ENCODE measurements at places on chromosomes 3 and 15.

- no peak for DNase-seq
These were observed 13.4 kb downstream of the WDR48 start for GRCh38 chr3:39065197-39065596.

- no peak for DNase-seq
These were observed 36.8 kb downstream of the MTMR10 start for GRCh38 chr15:30954674-30955073.

- DNase-seq: no peak
These were observed 633.7 kb downstream of the MECOM start for GRCh38 chr3:169029674-169030285.

DNA sequence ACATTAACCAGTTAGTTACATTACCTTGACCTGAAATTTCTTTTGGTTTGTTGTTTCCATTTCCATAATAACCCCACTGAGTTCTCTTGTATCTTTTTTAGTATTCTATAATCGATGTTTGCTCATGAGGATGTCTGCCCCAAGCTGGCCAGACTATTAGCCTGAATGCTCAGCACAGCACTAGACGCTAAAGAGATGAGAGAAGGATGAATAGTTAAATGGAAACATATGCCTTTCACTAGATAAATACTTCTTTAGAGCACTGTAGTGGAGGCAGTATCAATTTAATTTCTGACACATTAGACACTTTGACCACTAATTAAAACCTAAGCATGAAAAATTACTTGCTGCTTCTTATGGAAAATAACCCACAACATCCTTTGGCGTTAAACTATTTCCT is 654.9 kb upstream of the KCNMB2 start:
- no peak for DNase-seq

GRCh38 chr3:141915016-141915415 is 38.6 kb downstream of the ATP1B3 start:
- no peak for DNase-seq

DNA sequence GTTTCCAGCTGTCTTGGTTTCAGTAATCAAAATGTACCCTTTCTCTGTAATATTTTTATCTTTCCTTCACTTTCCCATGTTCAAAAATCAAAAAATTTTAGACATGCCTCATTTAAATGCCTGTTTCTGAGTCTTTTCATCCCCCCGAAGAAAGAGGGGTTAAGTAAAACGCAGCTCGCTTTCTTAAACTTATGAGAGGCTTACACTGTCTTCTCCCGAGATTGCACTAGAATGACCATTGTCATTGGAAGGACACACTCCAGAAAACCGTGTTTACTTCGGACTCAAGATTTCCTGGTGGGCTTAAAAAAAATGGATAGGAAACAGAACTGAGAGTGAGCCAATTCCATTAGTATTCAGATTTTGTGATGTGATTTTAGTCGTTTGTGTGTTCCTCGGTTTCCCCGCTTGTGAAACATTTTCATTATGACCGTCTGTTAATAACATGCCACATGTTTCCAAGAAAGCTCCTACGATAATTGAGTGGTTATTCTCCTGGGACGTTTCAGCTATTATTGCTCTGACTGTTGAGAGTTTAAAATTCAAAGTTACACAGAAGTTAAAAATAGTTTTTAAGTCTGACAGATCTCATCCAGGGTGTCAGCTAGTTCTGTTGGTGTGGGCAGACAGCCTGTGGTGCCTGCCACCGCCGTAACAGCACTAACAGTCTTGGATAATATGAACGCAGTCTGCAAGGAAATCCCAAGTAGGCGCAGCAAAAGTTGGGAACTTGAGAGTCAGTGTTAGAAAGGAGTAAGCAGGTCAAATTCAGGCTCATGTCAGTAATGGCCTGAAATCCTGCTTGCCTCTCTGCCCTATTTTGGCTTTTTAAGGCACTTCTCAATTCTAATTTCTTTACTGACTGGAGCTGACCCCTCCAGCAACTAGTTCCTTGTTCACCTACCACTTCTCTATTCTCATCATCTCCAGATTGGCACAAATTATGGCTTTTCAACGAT is 1.5 kb downstream of the CRYBG3 start:
- no peak for DNase-seq

DNA sequence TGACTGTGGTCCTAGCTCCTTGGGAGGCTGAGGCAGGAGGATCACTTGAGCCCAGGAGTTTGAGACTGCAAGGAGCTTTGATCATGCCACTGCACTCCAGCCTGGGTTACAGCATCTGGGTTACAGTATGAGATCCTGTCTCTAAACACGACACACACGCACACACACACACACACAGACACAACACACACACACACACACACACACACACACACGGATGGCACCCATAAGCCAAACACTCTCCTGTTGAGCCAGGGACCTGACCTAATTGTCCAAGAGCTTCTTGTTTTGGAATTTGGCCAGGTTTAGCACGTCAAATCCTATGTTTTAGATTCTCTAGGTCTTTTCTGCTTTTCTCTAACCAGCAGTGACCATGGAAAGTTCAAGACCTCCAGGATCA is 26.8 kb downstream of the EID1 start:
- no peak for DNase-seq

GRCh38 chr15:54571576-54571975 is 593.3 kb downstream of the UNC13C start:
- DNase-seq: no peak

- peak; percentile 52 for DNase-seq
These were observed 478.9 kb upstream of the TBL1XR1 start for GRCh38 chr3:177676148-177676547.

- DNase-seq: no peak
These were observed 152.4 kb downstream of the PGPEP1L start for GRCh38 chr15:98855067-98855814.

DNA sequence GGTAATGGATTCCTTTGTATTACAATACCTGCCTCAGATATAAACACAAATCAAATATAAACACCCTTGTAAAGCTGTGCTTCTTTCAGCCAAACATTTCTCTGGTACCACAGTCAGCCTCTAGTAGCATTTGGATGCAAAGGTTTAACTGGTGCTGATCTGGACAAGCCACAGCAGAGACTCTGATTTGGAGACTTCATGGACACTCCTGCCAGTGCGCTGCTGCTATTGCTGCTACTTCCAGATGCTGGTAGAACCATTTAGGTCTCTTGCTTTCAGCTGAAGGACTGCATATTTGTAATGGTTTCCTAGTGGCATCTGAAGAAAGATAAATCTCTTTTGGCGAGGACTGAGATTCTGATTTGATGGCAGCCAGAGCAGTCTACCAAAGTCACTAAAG is 36.9 kb downstream of the NCK1 start:
- DNase-seq: no peak

- DNase-seq: no peak
These were observed 59.1 kb upstream of the RASA2 start for GRCh38 chr3:141427764-141428163.

DNA sequence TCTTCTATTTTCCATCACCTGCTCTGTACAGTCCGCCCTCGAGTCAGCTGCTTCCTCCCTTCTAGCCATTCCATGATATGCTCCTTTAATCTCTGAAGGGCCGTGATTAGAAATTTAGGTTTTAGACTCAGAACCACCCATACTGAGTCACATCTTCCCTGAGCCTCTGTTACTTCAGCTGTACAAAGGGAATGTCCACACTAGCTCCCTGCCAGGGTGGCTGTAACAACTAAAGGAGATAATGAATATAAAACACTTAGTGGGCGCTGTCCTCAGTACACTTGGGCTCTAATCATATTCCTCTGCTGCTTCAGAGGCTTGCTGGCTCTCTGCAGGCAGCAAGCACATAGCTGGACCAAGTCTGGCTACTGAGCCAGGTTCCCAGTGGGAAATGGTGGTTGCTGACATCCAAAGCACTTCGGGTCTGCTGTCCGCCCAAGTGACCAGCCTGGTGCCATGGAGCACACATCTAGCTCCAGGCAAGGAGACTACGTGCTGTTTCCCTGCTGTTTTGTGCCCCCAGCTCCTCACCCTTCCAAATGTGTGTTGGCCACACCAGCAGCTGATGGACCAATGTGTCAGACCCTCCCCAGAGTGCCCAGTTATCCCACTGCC is 901 bp upstream of the CHST14 start:
- DNase-seq: no peak

DNA sequence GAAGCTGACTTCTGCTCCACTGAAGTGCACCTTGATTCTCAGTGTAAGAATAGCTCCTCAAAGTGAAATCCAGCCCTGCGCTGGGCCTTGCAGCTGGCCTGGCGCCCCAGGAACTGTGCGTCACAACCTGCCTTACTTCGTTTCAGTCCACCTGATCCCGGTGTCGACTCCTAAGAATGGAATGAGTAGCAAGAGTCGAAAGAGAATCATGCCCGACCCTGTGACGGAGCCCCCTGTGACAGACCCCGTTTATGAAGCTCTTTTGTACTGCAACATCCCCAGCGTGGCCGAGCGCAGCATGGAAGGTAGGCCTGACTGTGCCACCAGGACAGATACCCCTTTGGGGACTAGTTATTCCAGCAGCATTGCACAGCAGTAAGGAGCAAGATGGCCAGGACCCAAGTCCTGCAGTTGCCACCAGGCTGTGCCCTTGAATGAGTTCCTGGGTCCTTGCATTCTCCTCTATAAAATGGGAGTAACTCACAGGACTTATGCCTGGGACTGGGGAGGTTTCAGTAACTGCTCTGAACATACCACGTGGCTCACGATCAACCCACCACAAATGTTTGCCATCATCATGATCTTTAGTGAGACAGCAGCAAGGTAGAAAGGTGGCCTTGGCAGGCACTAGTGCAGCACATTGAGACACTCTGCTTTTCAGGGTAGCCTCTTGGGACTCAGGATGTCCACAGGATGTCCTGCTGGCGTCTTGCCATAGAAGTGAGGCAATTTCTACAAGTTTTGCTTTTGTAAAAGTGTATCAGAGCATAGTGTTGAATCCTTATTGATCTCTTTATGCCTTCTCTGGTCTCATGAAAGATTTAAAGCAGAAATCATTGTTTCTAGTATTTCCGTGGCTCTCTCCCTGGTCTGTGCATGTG is 46.8 kb downstream of the PXYLP1 start:
- DNase-seq: no peak

GRCh38 chr3:68088636-68089035 is 434.2 kb upstream of the SUCLG2 start:
- no peak for DNase-seq

- no peak for DNase-seq
These were observed 168.7 kb upstream of the STAC start for GRCh38 chr3:36211652-36211999.

- no peak for DNase-seq
These were observed 23.0 kb downstream of the MKRN2 start for GRCh38 chr3:12579905-12580304.

DNA sequence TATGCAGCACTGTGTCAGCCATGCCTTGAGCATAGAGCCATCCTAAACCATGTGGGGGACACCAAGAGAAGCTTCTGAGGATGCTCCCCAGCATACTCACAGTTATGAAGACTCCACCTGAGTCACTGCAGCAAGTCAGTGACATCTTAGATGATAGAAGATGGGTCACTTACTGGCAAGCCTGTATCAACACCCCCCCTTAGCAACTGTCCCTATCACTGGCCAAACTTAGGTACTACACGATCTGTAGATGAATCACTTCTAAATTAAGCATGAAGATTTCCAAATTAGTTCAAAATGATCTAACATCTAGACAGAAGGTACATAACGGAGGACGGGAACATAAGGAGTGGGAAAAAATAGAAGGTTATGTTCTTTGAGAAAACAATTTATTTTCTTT is 13.2 kb upstream of the LMCD1 start:
- DNase-seq: no peak

DNA sequence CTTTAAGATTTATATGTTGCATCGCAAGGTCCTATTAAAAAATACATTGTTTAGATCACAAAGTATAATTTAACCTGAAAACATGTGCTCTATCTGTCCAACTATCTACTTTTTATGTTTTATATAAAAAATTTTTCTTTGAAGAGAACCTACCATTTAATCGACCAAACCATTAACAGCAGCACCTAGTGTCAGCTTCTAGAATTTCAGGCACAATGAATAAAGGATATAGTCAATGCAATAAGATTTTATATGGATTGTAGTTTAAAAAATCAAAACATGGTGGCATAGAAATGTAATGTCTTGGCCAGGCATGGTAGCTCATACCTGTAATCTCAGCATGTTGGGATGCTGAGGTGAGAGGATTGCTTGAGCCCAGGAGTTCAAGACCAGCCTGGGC is 313.7 kb downstream of the GAP43 start:
- no peak for DNase-seq

- DNase-seq: peak; percentile 37
These were observed 25.9 kb upstream of the CXCR6 start for GRCh38 chr3:45917146-45917898.

DNA sequence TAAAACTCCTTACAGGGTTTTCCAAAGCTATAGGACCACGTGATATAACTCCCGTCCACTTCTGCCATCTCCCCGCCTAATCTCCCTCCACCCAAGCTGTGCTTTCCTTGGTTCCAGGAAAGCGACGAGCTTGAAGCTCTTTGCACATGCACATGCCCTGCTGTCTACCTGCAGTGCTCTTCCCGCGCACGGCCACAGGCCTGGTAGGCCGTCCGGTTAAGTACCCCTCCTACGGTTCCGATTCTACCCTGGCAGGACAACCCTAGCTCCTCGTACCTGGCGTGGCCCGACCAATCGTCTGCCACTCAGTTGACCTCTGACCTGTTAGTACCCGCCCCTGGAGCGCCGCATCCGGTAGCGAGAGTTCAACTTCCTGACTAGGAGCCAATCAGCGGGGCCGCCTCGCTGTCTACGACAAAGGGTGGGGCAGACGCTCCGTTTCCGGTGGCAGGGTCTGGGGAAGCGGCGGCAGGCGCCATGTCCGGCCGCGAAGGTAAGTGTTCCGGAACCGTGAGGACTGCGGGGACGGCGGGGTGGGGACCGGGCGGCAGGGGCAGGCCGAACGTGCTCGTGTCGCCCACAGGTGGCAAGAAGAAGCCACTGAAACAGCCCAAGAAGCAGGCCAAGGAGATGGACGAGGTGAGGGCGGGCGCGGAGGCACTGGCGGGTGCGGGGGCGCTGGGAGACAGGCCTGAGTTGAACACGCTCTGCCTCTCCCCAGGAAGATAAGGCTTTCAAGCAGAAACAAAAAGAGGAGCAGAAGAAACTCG is at the start of the genes CCDC51 and TMA7:
TSS of gene CCDC51 (minus strand) at position 300 of the 770 bp plus-strand sequence. CDS start 4,991 bp downstream, outside the sequence.
TSS of gene TMA7 (plus strand) at position 438 of the 770 bp plus-strand sequence. CDS start at position 478, 40 bp downstream.
- DNase-seq: peak; percentile 91

DNA sequence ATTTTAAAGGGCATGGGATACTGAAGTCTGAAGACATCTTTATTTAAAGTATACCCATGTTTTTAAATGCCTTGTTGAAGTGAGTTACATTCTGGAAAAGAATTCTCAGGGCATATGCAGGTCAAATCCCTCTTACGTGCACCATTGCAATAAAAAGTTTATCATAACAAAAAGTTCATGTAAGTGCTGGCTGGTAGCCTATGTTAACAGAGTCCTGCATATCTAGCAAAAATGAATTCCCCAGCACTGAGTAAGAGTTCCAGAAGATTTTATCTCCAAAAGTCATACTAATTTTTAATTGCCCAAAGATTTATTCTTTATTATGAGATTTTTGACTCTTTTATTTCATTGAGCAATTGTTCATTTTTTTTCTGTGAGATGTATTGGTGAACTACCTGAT is 104.7 kb upstream of the ROBO1 start:
- DNase-seq: no peak

GRCh38 chr3:126835472-126836219 is 131.6 kb downstream of the CHCHD6 start:
- no peak for DNase-seq
